Stimulated activated CD4-positive, alpha-beta T cell treated with anti-CD3 and anti-CD28 coated beads, Interleukin-1b, Interleukin-23, amount 100 ng/mL, for 1 hour (primary cell): ENCODE measurements at places on chromosomes 7 and 10.

- no peak for DNase-seq
Observed at GRCh38 chr7:145845345-145845744, 271.3 kb upstream of the CNTNAP2 start.

DNA sequence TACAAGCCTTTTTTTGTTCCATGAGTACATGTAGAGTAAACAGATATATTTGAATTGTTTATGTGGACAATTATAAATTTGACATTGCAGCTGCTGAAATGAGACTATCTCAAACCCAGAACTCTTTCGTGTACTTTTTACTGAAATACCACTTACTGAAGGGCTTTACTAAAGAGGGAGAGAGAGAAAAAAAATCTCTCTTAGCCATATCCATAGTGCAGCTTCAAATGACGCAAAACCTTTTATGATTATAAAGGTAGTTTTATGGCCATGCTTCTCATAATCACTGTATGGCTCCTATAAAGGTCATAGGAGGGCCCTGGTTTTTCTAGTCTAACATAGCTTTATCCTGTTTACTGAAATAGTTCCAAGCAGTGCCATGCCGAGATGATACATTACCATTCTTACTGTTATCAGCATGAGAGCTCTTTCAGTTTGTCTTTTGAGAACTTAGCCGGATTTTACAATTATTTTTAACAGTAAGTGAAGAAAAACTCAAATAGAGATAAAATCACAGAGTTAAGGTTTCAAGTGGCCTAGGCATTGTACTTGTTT lies 35.1 kb downstream of the KCND2 start:
- no peak for DNase-seq

- no peak for DNase-seq
Observed at GRCh38 chr7:144629011-144629410, 206.8 kb downstream of the TPK1 start.

DNA sequence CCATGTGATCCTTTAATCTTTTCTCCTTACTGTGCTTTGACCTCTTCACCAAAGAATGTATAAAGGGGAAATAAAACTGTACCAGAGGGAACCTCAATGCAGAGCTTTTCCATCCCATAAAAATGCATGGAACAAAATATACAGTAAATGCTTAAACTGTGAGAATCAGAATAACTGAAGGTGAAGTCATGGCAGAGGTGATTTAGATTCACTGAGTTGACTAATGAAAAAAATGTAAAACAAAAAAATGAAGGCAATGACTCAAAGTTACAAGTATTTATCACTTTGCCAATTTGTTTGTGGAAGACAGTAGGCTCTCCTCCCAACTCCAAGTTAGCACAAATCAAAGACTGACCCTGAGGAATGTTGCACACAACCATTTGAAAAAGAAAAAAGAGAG lies 1331.6 kb upstream of the SORCS1 start:
- DNase-seq = no peak

DNA sequence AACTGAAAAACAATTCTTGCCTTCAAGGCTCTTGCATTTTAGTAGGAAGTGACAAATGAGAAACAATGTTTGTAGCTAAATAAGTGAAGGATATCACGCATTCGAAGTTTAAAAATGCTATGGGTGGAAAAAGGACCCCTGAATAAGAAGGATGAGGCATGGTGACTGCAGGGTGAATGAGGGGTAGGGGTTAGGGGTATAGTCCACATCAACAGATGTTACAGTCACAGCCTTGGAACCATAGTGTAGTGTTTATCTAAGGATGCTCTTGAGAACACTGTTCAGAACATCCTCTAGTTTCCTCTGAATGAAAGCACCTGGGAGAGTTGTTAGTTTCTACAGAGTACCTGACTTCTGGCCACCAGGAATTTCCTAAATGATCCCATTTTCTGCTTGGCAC lies 157.0 kb downstream of the RELN start:
- DNase-seq = no peak

DNA sequence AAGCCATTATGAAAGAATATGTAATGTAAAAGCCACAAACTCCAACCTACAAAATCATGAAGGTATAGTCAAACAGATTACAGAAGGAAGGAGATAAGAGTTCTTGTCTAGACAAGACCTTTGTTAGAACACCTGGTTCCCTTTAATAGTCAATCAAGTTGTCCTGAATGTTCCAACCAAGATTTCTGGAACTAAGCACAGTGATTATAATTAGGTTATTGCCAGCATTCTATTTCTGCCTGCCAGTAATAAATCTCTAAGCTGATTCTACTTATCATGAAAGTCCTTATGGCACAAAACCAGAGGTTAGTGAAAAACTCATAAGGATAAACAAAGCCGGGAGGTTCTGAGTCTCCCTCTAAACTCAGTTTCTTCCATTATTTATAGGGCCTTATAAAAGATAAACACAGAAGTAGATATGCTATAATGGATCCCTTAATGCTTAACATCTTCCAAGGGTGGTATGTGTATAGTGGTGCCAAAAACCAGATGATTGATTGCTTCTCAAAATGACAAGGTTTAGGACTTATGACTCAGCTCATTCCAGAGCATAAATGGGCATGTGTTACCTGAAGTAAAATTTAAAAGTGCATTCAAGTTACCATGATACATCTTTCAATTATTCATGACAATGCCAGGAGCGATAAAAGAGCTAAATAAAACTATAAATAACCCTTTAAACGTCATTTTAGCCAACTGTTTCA lies 237.2 kb downstream of the CSTF2T start:
- DNase-seq = no peak
